ENCODE measurements at places on chromosomes 7 and 10.

DNA sequence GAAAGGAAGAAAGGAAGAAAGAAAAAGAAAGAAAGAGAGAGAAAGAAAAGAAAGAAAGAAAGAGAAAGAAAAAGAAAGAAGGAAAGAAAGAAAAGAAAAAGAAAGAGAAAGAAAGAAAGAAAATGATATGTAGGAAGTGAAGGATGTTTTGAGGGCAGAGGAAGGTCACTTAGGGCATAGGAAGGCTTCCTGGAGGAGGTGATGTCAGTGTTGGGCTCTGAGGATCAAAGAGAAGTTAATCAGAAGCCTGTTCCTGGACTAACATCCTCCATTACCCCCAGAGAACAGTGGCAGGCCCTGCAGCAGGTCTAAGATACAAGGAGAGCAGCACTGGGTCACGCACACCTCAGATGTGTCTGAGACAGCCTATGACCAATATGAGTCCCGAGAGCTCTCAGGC lies 54.7 kb upstream of the CALN1 start:
- no peak for DNase-seq

- no peak for DNase-seq
These were observed 74.5 kb downstream of the C1GALT1 start for GRCh38 chr7:7256731-7257274.

- DNase-seq: no peak
These were observed at the start of gene HABP2 for GRCh38 chr10:113552701-113553100. TSS of gene HABP2 (plus strand) at chr10:113553053. CDS start at chr10:113553122, 69 bp downstream.

GRCh38 chr10:109892931-109893330 lies 30.4 kb downstream of the XPNPEP1 start:
- DNase-seq: peak; percentile 29

- DNase-seq: no peak
These were observed 189.4 kb upstream of the AHR start for GRCh38 chr7:17109020-17109419.

- DNase-seq: no peak
These were observed 982 bp downstream of the COBL start for GRCh38 chr7:51315393-51316261.

DNA sequence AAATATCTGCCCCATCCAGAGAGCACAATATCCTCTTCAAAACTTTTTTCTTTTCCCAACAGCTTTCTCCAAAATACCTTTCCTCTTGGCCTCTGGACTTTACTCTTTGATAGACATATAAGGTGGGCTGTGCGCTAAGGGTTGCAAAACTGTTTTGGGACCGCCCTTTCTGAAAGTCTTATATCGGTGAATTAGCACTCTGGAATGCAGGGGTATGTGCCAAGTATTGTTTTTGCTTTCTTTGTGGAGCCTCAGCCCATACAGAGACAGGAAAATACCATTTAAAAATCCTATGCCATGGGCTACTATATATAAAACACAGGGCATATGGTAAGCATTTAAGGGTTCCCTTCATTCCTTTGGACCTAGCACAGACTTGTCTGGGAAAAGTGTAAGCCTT lies 37.7 kb downstream of the PPP1R17 start:
- no peak for DNase-seq

DNA sequence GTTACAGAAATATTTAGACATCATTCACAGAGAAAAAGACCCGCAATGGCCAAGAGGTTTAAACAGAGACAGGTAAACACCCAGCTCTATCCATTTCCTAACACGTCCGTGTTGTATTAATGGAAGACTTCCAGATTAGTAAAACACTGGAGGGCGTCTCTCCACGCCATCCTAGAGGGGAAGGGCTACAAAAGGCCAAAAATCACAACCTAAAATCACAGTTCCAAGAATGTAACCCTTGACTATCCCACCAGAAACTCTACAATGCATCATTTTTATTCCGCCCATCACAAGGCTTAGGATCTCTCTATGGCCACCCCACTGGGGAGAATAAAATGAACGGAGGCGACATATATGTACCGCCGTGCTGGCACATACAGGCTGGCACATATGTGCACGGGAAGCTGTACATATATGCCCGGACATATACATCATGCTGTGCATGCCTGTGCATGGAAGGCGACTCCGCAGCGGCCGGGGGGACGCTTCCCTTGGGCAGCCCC lies 734 bp downstream of the PCLO start:
- DNase-seq: no peak

DNA sequence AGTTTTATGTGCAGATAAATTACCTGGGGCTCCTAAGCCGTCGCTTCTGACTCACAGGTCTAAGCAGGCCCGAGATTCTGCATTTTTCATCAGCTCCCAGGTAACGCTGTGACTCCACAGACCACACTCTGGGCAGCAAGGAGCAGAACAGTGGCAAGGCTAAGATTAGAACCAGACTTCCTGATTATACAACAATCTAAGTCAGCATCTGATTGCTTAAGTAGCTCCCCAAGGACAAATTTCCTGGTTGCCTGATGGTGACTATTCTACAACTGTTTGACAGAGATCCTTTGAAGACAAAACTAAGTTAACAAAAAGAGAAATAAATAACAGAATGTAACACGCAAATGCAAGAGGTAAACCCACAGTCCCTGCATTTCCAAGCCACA lies 69.0 kb downstream of the CREB3L2 start:
- DNase-seq: no peak

DNA sequence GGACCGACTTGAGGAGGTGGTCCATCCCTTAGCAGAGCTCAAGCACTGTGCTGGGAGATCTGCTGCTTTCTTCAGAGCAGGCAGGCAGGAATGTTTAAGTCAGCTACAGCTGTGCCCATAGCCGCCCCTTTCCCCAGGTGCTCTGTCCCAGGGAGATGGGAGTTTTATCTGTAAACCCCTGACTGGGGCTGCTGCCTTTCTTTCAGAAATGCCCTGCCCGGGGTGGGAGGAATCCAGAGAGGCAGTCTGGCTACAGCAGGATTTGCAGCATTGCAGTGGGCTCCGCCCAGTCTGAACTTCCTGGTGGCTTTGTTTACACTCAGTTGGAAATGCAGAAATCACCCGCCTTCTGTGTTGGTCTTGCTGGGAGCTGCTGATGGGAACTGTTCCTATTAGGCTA lies 51.2 kb upstream of the SEMA3A start:
- DNase-seq: no peak

DNA sequence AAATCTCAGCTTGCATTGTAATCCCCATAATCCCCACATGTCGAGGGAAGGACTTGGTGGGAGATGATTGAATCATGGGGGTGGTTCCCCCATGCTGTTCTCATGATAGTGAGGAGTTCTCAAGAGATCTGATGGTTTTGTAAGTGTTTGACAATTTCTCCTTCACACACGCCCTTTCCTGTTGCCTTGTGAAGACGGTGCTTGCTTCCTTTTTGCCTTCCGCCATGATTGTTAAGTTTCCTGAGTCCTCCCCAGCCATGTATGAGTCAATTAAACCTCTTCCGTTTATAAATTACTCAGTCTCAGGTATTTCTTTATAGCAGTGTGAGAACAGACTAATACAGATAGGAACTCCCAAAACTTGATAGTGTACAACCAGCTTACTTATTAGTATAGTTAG lies 98.6 kb downstream of the CREM start:
- peak; percentile 34 for DNase-seq

DNA sequence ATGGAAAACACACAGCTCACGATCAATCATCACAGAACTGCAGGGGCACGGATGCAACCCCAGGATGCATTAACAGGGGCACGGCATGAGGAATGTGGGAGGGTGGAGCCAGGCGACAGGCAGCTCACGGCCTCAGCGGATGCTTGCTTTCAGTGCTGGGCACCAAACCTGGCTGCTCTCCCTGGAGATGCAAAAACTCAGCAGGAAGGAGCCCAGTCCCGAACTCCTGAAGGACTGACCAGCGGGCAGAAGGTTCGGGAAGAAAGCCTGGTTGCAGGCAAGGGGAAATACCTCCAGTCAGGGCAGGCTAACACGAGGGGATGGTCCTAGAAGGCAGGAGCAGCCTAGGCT lies 66.8 kb downstream of the CHST15 start:
- no peak for DNase-seq

Data from CMK (cell line).